ENCODE measurements at places on chromosomes 2 and 18. TPM values are rescaled to one million over a fixed set of nuclear protein-coding genes. Genes with fewer than 3 reads are reported as not detected.

Gene RGPD4
- total RNA-seq = 0.25 TPM

Gene ST8SIA3
- total RNA-seq = 22.6 TPM

Gene MLPH
- 0.98 TPM for total RNA-seq

Gene DSG1
- 0.49 TPM for total RNA-seq

Gene SRBD1
- total RNA-seq = 30.5 TPM

Gene RUFY4
- total RNA-seq = not detected

Gene PLEKHA3
- total RNA-seq = 14.8 TPM

Gene MATN3
- total RNA-seq = 2.0 TPM

Gene ASB18
- not detected for total RNA-seq

Gene UGT1A8
- total RNA-seq = not detected

Gene TMEM214
- total RNA-seq = 6.9 TPM

Gene RAX
- not detected for total RNA-seq

Gene NT5DC4
- not detected for total RNA-seq

Gene CCDC85A
- total RNA-seq = 22.1 TPM

Gene SULT1C2
- total RNA-seq = 0.98 TPM

Gene RIT2
- 16.0 TPM for total RNA-seq

Gene MROH2A
- total RNA-seq = not detected

Gene ABHD1
- not detected for total RNA-seq

Gene SAP130
- total RNA-seq = 6.4 TPM

Gene TAF4B
- total RNA-seq = 1.5 TPM

Gene COL4A4
- total RNA-seq = 0.74 TPM

Gene NMS
- total RNA-seq = not detected

Gene TEX44
- not detected for total RNA-seq

Gene BCL11A
- total RNA-seq = 89.5 TPM

Gene CCDC68
- total RNA-seq = 1.2 TPM

Gene TFPI
- 19.7 TPM for total RNA-seq

Gene TTC21B
- total RNA-seq = 73.5 TPM

Gene TNFRSF11A
- under 0.01 TPM for total RNA-seq

Gene STEAP3
- under 0.01 TPM for total RNA-seq

Gene CDKL4
- 5.7 TPM for total RNA-seq

Gene NEU4
- 1.5 TPM for total RNA-seq

Gene IL1RL2
- 0.74 TPM for total RNA-seq

Gene SERPINB10
- not detected for total RNA-seq

Gene C1QL2
- 4.4 TPM for total RNA-seq

Gene CASP10
- 2.0 TPM for total RNA-seq

Gene LBX2
- not detected for total RNA-seq

Gene RAB6C
- total RNA-seq = 0.98 TPM

Gene DNAJC5G
- not detected for total RNA-seq

Gene DYSF
- total RNA-seq = 1.5 TPM

Gene RESP18
- 1.2 TPM for total RNA-seq

Gene RNF125
- 1.7 TPM for total RNA-seq

Gene HRH4
- total RNA-seq = not detected

Gene FSIP2
- total RNA-seq = 3.2 TPM

Gene GNAL
- 80.6 TPM for total RNA-seq

Gene SCN2A
- 160 TPM for total RNA-seq

Gene UGT1A5
- total RNA-seq = not detected

Gene ITPRIPL1
- 3.4 TPM for total RNA-seq

Gene SNORC
- 0.74 TPM for total RNA-seq

Gene UPP2
- 2.2 TPM for total RNA-seq

Gene LAMA1
- 12.8 TPM for total RNA-seq

Gene CACNB4
- 39.1 TPM for total RNA-seq

Gene AGXT
- not detected for total RNA-seq

Gene CHPF
- total RNA-seq = 32.5 TPM

Gene GPAT2
- 0.49 TPM for total RNA-seq

Gene G6PC2
- total RNA-seq = not detected

Gene B3GNT7
- 0.98 TPM for total RNA-seq

Gene STON1
- 8.4 TPM for total RNA-seq
